Activated naive CD8-positive, alpha-beta T cell treated with anti-CD3 and anti-CD28 coated beads, Interleukin-2, amount 10 ng/mL, durations not matched to agents 7 days and 5 days (primary cell): ENCODE measurements at places on chromosomes 1 and 21.
A peak's percentile ranks its signal among the peaks of the same experiment; 100 is the strongest.

DNA sequence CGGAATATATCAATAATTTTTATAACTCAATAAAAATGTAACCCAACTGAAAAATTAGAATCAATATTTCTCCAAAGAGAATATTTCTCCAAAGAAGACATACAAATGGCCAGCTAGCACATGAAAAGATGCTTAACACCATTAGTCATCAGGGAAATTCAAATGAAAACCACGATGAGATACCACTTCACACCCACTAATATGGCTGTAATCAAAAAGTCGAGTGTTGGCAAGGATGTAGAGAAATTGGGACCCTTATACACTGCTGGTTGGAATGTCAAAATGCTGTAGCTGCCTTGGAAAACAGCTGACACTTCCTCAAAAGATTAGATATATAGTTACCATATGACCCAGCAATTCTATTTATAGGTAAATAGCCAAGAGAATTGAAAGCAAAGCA is 133.0 kb downstream of the GPR52 start:
- no peak overlapping the region for H3K4me3 ChIP-seq
- no peaks in the 10 kb centered on the region for H3K4me1 ChIP-seq
- no peak overlapping the region for H3K27ac ChIP-seq
- no peak for DNase-seq

DNA sequence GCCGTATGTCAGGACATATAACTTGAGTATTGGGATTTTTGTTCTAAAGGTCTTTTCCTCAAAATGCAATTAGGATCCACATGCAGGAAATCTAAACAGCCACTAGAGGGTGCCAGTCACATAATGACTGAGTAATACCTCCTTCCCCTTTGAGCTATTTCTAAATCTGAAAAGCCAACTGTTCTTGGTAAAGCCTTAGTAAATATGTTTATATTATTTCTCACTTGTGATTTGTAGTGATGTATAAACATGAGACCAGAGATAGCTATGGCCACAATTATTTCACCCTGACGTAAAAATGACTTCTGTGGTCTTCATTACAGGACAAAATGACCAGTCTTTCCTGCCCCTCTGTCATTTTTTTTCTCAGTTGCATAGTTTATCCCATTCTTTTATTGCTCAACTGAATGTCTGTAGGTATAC is 41.0 kb upstream of the DR1 start:
- H3K4me3 ChIP-seq = no peak overlapping the region
- DNase-seq = no peak
- no peak overlapping the region for H3K27ac ChIP-seq
- no peaks in the 10 kb centered on the region for H3K36me3 ChIP-seq
- H3K27me3 ChIP-seq = no peaks in the 10 kb centered on the region

DNA sequence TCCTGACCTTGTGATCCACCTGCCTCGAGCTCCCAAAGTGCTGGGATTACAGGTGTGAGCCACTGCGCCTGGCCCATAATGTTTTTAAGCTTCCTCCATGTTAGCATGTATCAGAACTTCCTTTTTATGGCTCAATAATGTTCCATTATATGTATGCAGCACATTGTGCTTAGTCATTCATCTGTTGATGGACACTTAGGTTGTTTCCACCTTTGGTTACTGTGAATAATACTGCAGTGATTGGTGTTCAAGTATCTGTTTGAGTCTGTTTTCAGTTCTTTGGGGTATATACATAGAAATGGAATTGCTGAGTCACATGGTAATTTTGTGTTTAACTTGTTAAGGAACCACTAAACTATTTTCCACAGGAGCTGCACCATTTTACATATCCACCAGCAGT is 17.7 kb downstream of the CMPK1 start:
- DNase-seq = no peak
- no peak overlapping the region for H3K4me3 ChIP-seq
- H3K27me3 ChIP-seq = no peaks in the 10 kb centered on the region
- H3K36me3 ChIP-seq = peaks cover 15% of the 10 kb centered on the region

DNA sequence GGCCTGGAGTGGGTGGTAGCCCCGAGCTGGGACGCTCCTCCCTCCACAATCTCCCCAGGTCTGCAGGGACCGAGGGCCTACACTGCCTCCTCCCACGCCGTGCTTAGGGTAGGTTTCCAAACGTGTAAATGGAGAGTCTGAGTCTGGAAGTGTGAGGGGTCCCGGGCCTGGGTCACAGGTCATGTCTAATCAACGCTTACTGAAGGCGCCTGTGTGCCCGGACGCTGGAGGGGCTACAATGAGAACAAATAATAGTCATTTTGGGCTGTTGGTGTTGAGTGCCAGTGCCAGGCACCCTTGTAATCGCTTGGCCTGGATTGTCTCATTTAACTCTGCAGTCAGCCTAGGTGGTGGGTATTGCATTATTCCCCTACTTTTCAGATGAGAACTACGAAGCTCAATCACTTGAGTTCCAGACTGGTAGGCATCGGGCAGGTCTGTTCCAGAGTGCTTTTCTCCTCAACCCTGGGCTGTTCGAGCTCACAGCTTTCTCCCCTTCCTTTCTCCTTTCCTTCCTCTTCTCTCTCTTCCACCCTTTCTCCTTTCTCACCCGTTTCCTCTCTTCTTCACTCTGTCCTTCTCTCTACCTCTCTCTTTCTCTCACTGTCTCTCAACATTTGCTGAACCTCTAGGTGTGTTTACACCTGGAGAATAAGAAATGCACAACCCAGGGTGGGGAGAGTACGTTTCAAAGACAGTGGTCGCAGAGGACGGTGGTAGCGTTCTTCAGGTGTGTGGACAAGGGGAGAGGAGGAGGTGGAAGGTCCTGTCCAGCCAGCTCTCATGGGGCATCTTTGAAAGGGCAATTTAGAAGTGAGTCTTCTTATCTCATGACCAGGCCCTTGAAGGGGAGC is 883 bp downstream of the SLC66A1 start:
- H3K27me3 ChIP-seq = no peaks in the 10 kb centered on the region
- H3K4me3 ChIP-seq = peak overlapping the region; percentile 51
- peak overlapping the region; percentile 5 for H3K27ac ChIP-seq
- H3K36me3 ChIP-seq = no peaks in the 10 kb centered on the region
- H3K4me1 ChIP-seq = peaks cover 39% of the 10 kb centered on the region

GRCh38 chr1:201399352-201400126 is 415 bp upstream of the LAD1 start:
- no peak overlapping the region for H3K4me3 ChIP-seq
- peaks cover 22% of the 10 kb centered on the region for H3K27me3 ChIP-seq
- no peak overlapping the region for H3K27ac ChIP-seq
- no peaks in the 10 kb centered on the region for H3K4me1 ChIP-seq
- no peak for DNase-seq

GRCh38 chr1:234938924-234939323 is 189.7 kb downstream of the TOMM20 start:
- H3K4me3 ChIP-seq = no peak overlapping the region
- H3K27me3 ChIP-seq = no peaks in the 10 kb centered on the region
- H3K36me3 ChIP-seq = peaks cover 5% of the 10 kb centered on the region
- no peak overlapping the region for H3K27ac ChIP-seq
- peaks cover 3% of the 10 kb centered on the region for H3K4me1 ChIP-seq

DNA sequence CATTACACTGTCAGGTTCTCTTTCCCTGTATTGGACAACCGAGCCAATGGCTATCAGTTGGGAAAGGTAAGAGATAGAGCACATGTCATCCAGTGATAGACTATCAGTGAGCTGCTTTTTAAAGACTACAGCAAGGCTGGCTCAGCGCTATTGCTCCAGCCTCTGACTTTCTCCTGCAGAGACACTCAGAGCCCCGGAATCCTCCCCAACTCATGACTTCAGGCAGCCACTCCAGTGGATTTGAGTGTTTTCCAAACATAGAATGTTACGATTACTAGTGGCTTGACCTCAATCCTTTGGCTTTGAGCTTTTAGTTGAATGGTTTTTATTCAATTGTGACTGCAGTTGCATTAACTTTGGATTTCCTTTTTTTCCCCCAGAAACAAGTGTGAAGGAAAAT is 331.9 kb downstream of the DISC1 start:
- no peak for DNase-seq
- H3K27ac ChIP-seq = no peak overlapping the region
- H3K27me3 ChIP-seq = no peaks in the 10 kb centered on the region
- H3K36me3 ChIP-seq = peaks cover 12% of the 10 kb centered on the region
- no peaks in the 10 kb centered on the region for H3K4me1 ChIP-seq
- no peak overlapping the region for H3K4me3 ChIP-seq

GRCh38 chr1:152182431-152182830 is 23.4 kb upstream of the RPTN start:
- H3K36me3 ChIP-seq = no peaks in the 10 kb centered on the region
- no peak overlapping the region for H3K27ac ChIP-seq
- peaks cover 3% of the 10 kb centered on the region for H3K4me1 ChIP-seq
- no peak overlapping the region for H3K4me3 ChIP-seq
- no peak for DNase-seq

DNA sequence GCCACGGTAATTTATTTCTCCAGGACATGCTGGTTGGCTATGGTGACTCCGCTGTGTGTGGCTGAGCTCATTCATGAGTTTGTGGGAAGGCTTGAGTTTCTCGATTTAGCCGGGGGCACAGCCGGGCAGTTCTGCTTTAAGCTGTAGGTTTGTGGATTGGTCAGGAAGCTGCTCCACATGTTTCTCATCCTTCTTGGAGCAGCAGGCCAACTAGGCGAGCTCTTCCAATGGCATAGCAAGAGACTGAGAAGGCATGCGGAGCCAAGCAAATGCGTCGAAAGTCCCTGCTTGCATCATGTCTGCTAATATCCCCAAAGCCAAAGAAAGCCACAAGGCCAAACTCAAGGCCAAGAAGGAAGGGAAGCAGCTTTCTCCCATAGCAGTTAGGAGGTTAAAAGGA is 71.6 kb upstream of the GREM2 start:
- DNase-seq = no peak
- peaks cover 2% of the 10 kb centered on the region for H3K27me3 ChIP-seq
- H3K4me1 ChIP-seq = peaks cover 6% of the 10 kb centered on the region
- H3K4me3 ChIP-seq = no peak overlapping the region

DNA sequence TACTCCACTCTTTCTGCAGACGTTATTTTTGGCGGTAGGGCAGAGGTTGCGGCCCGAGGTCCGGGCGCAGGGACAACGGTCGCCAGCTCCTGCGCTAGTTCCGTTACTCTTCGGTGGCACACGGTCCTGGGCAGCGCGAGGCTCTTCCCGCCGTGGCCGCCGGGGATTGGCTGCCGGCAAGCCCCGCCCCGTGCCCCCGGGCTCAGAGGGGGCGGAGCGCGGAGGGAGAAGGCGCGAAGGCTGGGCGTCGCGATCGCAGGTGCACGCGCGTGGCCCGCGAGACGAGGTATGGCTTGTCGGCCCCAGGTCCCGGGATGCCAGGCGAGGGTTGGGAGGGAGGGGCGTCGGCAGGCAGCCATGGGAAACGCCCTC is 518 bp upstream of the SHE start:
- peaks cover 1% of the 10 kb centered on the region for H3K36me3 ChIP-seq
- H3K4me1 ChIP-seq = peaks cover 2% of the 10 kb centered on the region
- no peak for DNase-seq
- H3K27me3 ChIP-seq = peaks cover 70% of the 10 kb centered on the region
- no peak overlapping the region for H3K4me3 ChIP-seq
- no peak overlapping the region for H3K27ac ChIP-seq

DNA sequence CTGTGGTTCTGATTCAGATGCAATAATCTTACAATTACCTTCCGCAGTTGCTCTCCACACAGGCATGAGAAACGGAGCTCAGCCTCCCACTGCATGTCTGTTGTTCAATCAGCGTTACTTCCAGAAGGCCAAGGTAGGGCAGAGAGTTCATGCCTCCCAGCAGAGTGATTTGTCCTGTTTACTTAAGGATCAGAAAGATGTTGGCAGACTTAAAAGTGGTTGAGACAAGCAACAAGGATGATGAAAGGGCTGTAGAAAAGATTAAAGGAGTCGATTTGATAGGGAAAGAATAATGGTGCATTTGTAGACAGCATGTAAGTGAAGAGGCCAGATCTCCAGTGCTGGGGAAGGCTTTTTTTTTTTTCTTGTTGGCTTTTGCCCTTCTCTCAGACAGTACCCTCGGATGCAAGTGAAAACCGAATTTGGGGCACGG is 26.6 kb downstream of the ARMH1 start:
- DNase-seq = no peak
- H3K4me1 ChIP-seq = peaks cover 15% of the 10 kb centered on the region
- H3K27me3 ChIP-seq = no peaks in the 10 kb centered on the region
- no peak overlapping the region for H3K4me3 ChIP-seq

DNA sequence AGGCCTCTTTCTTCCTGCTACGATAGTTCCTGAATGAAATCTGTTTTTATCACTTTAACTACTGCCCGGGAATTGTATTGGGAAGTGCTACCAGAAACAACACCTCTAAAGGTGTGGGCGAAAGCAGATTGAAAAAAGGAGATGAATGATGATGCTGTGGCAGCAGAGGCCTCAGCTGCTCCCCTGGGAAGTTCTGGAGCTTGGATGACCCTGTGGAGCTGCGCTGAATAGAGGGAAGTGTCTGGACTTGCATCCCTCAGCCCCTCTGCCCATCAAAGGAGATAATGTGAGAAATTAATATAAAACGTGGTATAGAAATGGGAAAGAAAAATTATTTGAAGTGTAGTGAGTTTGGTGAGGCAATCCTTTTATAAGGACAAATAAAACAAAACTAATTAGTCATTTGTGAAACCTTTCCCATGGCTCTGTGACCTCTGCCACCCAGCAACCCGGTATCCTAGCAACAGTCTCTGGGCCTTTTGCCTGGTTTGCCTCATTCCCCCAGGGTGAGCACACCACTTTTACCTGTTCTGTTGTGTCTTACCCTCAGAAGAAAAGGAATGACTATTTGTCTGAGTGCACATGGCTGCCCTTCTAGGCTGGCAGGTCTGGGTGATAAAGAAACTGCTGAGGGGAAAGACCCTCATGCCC is 21.3 kb downstream of the OVAAL start:
- peaks cover 1% of the 10 kb centered on the region for H3K36me3 ChIP-seq
- no peak for DNase-seq
- H3K27ac ChIP-seq = no peak overlapping the region

- no peak overlapping the region for H3K27ac ChIP-seq
- no peaks in the 10 kb centered on the region for H3K27me3 ChIP-seq
- DNase-seq = no peak
- peaks cover 18% of the 10 kb centered on the region for H3K4me1 ChIP-seq
Measured at GRCh38 chr1:147252540-147252939, 10.1 kb downstream of the CHD1L start.

DNA sequence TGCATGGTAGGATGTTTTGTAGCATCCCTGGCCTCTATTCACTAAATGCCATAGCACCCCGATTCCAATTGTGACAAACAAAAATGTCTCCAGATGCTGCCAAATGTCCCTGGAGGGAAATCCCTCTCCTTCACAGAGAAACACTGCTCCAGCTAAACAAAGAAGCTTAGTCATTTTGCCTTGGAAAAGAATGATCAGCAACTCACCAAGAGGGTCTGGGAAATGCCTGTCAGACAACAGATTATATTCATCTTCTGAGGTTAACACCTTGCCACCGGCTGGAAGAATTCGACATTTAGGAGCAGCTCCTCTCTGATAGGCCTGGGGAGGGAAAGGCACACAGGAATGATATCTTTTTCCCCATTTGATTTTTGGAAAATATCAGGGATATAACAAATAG is 84.4 kb downstream of the NIBAN1 start:
- no peaks in the 10 kb centered on the region for H3K27me3 ChIP-seq
- H3K27ac ChIP-seq = no peak overlapping the region
- DNase-seq = no peak
- peaks cover 5% of the 10 kb centered on the region for H3K36me3 ChIP-seq
